ENCODE measurements at places on chromosomes 5 and 9.

- DNase-seq: no peak
Observed at GRCh38 chr9:87327575-87328125, 170.0 kb upstream of the DAPK1 start.

- peak; percentile 60 for DNase-seq
Observed at GRCh38 chr5:7518947-7519560, 123.1 kb downstream of the ADCY2 start.

DNA sequence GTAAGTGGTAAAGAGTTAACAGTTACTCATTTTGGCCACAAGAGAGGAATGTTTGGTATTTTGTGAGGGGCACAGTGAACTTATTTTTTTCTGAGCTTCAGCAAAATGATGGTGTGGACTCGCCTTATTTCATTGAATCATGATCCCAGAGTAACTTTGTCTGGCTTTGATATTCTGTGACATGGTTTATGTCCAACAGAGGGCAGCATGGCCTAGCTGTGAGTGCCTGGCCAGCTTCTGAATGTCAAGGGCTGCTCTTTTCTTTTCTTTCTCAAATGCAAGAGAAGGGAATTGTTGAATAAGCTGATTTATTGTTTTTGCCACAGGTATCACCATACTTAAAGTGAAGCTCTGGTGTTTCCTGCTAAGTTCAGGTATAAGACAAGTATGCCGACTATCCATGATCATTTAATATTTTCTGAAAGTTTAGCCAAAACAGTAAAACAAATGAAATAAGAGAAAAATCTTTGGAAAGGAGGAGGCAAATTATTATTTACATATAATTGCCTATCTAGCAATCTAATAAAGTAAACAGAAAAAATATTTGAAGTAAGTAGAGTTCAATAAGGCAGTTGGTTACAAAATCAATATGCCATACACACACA lies 31.7 kb downstream of the MRPL22 start:
- DNase-seq: peak; percentile 58

DNA sequence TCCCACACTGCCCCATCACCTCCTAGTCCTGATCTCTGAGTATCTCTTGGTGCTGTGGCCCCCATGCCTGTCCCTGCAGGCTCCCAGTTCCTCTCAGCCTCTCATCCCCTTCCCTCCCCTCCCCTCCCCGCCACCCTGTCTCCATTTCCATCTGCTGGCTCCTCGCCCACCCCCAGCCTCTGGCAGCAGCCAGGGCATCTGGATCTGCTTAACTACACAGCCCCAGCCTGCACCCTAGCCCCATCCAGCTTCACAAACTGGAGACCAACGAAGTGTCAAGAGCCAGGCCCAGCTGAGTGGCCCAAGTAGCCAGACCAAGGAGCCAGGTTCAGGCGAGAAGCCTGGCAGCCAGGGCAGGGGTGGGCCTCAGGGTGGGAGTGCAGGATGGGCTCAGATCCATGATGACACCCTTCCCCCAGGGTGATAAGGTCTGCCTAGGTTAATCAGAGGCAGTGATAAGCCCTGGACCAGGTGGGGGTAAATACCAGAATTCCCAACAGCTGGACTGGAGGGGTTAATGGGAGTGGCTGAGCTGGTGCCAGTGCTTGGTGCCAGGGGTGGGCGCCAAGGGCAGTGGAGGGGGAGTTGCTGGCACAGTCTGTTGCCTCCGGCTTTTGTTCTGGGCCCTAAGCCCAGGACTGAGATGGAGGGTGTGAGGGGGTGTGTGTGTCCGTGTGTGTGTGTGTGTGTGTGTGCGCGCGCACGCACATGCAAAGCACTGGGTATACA lies 2.5 kb downstream of the IL11RA start:
- peak; percentile 85 for DNase-seq

GRCh38 chr5:4130819-4131218 lies 535.2 kb downstream of the IRX1 start:
- DNase-seq: no peak

DNA sequence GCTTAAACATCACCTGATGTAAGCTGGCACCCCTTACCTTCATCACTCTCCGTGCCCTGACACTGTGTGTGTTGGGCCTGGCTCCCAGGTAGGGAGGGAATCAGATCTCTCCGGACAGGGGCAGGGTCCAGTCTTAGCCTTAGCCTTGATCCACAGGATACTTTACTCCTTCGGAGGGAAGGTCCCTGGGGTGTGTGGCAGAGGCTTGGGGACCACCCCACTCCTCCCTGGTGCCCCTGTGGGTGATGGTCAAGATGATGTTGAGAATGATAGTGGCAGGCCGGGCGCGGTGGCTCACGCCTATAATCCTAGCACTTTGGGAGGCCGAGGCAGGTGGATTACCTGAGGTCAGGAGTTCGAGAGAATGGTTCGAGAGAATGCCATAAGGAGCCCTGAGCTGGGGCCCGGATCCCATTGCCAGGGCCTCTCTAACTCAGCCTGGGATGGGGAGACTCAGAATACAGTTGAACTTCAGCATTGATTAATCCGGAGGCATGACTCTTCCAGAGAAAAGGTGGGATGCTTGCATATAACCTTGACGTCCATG lies 269.5 kb downstream of the HSPA4 start:
- DNase-seq: no peak

DNA sequence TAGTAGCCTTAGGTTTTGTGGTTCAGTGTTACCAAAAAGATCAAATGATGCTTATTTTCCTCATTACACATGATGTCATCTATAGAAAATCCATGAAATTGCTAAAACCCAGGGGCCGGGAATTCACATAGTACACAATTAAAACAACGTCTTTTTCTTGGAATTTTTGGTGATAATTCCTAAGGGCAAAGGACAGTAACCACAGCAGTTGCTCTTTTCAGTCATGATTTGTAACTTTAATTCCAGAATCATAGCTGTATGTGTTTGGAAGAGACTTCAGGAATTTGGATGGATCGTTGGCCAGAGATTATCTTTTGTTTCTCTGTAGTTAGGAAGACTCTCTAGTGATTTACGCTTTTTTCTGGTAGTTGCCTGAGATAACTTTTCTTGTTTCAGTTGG lies 748.7 kb downstream of the TLE4 start:
- DNase-seq: no peak

DNA sequence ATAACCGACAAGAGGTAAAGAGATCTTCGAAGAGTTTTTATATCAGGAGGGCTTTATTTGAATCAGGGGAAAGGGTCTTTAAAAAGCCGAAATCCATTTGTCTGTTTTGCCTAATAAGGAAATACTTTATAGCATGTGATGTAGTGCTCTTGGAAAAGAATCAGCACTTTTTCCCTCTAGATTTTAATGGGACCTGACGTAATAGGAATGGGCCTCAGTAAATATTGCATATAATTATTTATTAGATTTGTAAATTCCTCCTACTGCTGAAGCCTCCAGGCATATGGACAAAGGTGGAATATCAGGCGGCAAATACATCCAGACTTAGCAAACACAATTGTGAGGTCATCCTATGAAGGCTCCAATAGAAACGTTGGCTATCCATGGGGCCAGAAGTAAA lies 50.9 kb downstream of the ACTBL2 start:
- DNase-seq: no peak

GRCh38 chr9:132809677-132810271 lies 68.3 kb downstream of the AK8 start:
- no peak for DNase-seq

GRCh38 chr5:99553211-99553810 lies 624.5 kb upstream of the CHD1 start:
- no peak for DNase-seq

GRCh38 chr9:35791297-35791921 lies at the start of gene NPR2:
NPR2 (plus strand) TSS chr9:35791591; CDS start chr9:35792409, 818 bp downstream.
- no peak for DNase-seq

DNA sequence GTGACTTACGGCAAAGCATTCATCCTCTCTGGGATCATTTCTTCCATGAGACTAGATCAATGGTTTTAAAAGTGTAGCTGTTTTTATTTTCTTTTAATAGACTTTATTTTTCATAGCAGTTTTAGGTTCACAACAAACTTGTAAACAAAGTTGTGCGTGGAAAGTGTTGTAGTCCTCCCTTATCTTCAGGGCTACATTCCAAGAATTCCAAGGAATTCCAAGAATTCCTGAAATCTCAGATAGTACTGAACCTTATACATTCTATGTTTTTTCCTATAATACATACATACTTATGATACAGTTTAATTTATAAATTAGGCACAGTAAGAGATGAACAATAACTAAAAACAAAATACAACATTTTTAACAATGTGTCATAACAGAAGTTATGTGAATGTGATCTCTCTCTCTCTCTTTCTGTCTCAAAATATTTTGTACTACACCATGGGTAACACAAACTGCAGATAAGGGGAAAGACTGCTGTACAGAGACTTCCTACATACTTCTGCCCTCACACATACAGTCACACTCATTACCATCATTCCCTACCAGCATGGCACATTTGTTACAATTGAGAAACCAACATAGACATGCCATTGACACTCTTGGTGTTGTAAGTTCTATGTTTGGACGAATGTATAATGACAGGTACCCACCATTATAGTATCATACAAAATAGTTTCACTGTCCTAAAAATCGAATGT lies 1933.2 kb upstream of the WWC1 start:
- DNase-seq: no peak

- no peak for DNase-seq
Observed at GRCh38 chr9:76580188-76580587, 121.2 kb downstream of the GCNT1 start.

GRCh38 chr9:114403153-114403756 lies 15.5 kb upstream of the AKNA start:
- peak; percentile 59 for DNase-seq

DNA sequence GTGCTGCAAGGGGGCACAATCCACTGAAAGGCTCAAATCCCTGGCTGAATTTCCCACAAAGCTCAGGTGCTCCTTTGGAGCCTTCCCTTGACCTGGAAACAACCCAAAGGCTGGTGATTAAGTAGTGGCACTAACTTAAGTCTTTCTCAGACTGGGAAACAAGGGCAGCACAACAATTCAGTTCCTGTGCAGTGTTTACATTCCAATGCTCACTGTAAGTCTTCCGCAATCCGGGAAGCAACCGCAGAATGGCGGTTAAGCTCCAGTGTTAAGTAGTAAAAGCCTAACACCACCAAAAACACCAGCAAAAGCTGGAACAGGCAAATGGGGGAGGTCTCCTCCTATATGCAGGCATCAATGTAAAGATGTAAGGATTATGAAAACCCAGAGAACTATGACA lies 117.2 kb downstream of the TRPM3 start:
- DNase-seq: no peak

- DNase-seq: peak; percentile 48
Observed at GRCh38 chr5:177427211-177427822, 841 bp downstream of the GRK6 start.

- DNase-seq: no peak
Observed at GRCh38 chr5:13930541-13931171, 13.8 kb downstream of the DNAH5 start.

GRCh38 chr5:10528056-10528816 lies 35.6 kb upstream of the ANKRD33B start:
- DNase-seq: peak; percentile 66

DNA sequence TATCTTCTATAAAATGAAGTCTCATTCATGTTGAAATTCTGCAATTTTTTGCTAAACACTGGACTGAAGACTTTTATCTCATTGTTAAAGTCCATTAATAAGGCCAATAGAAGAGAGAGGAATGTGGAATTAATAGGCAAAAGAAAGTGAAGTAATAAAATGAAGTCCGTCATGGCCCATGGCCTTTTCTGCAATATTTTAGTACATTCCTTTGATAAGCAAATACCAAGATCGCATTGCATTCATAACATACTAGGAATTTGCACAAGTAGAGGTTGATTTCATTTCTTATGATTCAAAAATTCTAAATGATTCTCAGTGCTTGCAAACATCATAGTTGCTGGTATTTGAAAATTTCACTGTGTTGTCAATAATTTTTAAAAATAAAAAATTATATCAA lies 664.0 kb downstream of the NR2F1-AS1 start:
- DNase-seq: no peak

DNA sequence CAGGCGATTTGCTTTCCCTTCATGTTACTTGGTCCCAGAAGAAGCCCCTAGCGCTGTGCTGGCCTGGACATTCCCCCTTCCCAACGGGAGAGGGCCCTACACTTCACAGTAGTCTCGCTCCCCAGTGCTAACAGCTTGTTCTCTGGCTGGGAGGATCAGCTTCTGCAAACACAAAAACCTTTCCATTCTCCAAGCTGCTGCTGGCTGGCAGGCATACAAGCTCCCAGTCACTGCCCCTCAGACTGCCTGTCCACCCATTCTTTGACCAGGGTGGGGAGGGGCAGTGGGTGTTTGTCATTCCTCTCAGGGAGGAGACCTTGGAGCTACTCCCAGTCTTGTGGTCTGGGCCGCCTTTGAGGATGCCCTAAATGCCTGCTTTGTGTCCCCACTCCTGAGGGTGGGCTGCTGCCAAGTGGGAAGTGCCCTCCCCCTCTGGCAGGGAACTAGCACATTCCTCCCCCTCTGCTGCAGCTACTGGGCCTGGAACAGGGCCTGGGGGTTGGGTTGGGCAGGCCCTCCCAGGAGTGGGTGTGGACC lies 20.8 kb downstream of the ENHO start:
- no peak for DNase-seq

DNA sequence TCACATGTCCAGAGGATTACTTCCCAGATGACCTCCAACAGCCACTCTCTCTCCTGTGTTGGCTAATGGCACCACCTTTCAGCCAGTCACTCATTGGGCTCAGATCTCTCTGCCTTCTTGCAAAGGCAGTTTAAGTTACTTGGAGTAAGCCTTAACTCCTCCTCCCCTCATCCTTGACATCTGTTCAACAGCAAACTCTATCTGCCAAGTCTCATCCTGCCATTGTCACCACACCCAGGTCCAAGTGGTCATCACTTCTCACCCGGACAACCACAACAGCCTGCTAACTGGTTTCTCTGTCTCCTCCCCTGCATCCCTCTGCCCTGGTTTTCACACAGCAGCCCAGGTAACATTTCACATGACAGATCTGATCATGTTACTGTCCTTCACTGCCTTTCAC lies 58.5 kb downstream of the DCP2 start:
- DNase-seq: no peak

GRCh38 chr9:76426807-76427419 lies 32.1 kb upstream of the GCNT1 start:
- no peak for DNase-seq

- no peak for DNase-seq
Observed at GRCh38 chr5:14028938-14029584, 84.6 kb upstream of the DNAH5 start.

- no peak for DNase-seq
Observed at GRCh38 chr5:154367101-154367500, 78.7 kb upstream of the SAP30L start.

DNA sequence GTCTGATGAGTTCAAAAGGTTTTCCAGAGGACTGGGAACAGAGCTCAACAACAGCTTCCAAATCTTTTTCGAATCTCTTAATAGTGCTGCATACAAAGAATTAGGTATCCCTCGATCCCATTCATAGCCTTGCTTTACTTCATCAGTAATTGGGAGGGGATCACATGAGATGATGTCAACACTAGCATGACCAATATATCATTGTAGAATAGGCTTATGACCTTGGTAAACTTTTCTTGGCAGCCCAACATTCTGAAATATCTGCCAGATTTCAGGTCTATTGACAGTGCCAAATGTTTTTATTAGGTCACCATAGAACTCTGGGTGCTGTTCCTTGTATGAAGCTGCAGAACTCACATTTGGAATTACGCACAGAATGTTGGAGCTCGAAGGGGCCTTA lies 228.9 kb downstream of the FGF10 start:
- no peak for DNase-seq

All from D341Med (cell line).